ENCODE measurements at places on chromosomes 16 and 17.

DNA sequence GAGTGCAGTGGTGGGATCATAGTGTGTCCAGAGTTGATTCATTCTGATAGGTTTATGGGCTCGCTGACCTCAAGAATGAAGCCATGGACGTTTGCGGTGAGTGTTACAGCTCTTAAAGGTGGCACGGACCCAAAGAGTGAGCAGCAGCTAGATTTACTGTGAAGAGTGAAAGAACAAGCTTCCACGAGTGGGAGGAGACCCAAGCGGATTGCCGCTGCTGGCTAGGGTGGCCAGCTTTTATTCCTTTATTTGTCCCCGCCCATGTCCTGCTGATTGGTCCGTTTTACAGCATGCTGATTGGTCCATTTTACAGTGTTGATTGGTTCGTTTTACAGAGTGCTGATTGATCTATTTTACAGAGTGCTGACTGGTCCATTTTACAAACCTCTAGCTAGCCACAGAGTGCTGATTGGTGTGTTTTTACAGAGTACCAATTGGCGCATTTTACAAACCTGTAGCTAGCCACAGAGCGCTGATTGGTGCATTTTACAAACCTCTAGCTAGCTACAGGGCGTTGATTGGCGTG, 17.5 kb downstream of the CACNG4 start:
- no peak for DNase-seq

- DNase-seq, result no peak
Measured at GRCh38 chr16:11794447-11794846, 2.6 kb downstream of the ZC3H7A start.

GRCh38 chr16:65965628-65966027, 400.9 kb upstream of the CDH5 start:
- no peak for DNase-seq

DNA sequence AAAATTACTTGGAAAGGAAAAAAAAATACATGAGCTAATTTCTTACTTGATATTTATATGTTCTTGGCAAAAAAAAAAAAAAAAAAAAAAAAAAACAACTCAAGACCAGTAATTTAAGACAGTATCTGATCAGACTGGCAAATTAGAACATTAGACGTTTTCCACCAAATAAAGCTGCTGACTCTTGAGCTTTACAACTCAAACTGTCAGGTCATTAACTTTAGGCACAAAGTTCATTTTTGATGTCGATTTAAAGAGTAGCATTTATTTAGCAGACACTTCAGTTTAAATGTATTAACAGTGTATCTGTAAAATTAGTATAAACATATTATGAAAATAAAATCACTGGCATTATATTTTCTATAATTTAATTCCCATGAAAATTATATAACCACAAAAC, 66.7 kb downstream of the NCOR1 start:
- no peak for DNase-seq

DNA sequence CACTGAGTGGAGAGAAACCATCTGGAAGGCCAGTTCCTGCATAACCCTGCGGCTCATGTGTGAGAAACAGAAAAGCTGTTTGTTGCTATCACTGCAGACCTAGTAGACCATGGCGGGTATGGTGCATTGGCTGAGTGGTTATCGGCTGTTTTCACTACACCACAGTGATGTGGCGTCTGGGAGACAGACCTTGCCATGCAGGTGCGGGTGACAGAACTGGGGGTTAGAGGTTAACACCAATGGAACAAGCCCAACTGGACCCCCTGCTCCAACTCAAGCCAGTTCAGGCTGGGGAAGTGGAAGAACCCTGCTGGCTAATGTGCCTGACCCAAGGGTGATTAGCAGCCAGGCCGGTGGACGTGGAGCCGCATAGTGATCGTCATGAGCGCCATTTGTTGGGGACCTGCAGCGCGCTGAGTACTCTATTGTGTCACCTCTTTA, 91.9 kb downstream of the IRF8 start:
- no peak for DNase-seq

- no peak for DNase-seq
Measured at GRCh38 chr16:55146966-55147365, 177.0 kb upstream of the IRX6 start.

GRCh38 chr17:59093702-59094231, 12.9 kb downstream of the TRIM37 start:
- no peak for DNase-seq

GRCh38 chr17:72353502-72353901, 232.7 kb downstream of the SOX9 start:
- no peak for DNase-seq

DNA sequence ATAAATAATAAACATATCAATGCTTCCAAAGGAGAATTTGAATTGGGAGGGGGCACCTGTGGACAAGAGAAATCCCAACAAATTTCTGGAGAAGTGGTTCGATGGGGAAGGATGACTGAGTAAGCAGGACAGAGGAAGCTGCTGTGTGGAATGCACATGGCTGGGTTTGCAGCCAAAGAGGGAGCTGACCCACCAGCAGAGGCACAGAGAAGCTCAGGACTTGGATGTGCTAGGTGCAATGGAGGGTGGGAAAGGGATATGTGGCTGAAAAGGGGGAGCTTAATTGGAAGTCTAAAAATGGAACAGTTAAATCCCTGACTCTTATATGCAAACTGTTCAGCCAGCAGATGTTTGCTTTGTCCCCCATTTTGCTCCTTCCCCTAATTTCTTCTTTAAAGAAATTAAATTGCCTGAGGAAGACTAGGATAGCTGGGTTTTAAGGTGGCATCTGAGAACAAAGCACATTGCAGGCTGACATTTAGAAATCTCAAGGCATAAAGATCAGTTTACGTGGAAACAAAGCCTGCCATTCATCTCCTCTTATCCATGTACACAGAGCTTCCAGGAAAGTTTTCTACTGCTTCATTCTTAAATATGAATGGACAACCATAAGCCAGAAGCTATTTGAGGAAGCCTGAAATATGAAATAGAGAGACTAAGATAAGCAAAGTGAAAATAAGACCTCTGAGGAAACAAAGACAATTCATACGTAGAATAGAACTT, 23.0 kb upstream of the TNS4 start:
- no peak for DNase-seq

DNA sequence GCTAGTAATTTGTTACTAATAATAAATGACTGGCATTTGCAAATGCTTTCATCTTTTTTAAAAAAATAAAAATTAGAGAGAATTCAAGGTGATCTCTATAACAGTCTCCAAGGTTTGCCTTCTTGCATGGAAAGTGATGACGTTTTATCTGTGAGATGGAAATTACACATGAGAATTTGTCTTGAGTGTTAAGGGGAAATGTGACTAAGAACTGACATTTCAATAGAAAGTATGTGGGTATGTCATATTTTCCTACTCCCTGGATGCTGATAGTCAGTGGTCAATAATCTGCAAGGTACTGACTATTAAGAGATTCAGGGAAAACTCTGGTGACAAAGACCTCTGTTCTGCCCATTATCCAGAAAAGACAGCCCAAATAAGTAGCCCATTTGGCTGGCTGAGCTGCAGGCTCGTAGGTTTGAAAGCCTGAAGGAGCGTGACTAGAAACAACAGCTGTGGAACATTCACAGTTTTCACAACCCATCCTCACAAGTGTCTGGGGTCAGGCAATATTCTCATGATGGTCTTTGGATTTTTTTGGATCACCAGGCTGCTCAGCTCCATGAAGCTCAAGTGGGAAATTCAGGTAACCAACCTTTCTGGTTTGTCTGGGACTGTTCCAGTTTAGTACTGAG, 49.7 kb upstream of the WSCD1 start:
- DNase-seq, result no peak

DNA sequence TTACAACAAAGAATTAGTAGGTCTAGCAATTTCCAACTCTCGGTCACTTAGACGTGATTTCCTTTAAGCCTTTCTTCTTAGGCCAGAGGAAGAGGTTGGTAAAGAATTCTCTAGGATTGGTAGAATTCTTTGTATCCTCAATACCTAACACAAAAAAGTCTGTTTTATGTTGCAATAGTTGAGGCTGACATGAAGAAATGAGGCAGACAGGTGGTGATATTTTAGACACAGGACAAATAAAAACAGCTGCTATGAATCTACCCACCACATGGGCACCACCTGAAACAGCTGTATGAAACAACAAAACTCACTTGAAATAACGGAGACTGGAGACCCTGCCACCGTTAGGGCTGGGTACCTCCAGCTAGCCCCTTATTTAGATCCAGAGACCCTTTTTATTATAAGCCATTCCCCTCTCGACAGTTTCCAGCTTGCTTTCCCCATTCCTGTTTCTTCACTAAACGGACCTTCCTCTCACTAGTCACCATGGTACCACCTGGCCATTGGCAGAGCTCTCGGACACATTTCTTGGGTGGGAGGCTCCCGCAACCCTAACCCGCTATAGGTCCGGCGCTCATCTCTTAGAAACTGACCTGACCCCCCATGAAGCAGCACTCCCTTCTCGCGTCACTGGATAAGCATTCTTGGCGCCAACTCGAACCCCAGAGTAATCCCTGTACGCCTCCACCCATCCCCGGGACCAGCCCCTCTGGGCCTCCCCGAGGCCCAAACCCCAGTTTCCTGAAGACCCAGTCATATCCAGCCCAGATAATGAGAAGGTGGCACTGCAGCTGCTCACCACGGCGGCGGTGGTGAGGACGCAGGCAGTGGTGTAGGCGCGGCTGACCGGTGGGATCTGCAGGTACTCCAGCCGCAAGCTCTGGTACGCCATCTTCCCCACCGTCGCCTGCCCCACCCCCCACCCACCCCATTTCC, at the start of gene DERL2:
DERL2 (minus strand) TSS at position 909 of the 936 bp plus-strand sequence; CDS start at position 892, 17 bp downstream.
- no peak for DNase-seq

- no peak for DNase-seq
Measured at GRCh38 chr17:37844158-37844976, 79.8 kb upstream of the TBC1D3K start.

DNA sequence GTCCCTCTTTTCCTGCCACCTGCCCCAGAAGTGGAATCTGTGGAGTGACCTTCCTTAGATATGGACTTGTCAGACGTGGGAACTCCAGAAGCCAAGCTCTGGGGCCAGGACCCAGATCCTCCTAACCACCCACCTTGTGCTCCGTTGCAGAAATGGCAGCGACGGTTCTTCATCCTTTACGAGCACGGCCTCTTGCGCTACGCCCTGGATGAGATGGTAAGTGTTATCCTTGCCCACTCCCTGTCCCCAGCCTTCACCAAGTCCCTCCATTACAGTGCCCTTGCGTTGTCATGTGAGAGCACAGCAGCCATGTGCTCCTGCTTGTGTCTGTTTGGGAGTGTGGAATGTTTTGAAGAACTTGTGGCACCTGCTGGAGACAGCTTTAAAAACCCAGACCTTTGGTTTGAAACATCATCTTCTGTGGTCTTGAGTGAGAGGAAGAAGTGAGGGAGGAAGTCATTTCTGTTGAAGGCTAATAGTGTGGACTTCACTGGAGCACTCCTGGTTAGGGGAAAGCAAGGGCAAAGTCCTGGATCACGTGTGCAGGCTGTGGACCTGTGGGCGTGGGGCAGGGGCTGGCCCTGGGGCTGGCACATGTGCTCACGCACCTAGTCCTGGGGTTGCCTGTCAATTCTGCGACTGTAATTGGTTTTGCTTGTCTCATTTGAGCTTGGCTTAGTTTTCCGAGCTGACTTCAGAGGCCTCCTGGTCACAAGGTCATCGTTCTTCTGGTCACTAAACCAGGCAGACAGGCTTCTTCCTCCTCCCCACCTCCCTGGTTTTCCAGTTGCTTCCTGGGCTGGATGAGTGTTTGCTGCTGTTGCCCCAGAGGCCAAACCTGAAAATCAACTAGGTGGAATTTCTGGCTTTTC, 35.8 kb downstream of the MPRIP start:
- no peak for DNase-seq

DNA sequence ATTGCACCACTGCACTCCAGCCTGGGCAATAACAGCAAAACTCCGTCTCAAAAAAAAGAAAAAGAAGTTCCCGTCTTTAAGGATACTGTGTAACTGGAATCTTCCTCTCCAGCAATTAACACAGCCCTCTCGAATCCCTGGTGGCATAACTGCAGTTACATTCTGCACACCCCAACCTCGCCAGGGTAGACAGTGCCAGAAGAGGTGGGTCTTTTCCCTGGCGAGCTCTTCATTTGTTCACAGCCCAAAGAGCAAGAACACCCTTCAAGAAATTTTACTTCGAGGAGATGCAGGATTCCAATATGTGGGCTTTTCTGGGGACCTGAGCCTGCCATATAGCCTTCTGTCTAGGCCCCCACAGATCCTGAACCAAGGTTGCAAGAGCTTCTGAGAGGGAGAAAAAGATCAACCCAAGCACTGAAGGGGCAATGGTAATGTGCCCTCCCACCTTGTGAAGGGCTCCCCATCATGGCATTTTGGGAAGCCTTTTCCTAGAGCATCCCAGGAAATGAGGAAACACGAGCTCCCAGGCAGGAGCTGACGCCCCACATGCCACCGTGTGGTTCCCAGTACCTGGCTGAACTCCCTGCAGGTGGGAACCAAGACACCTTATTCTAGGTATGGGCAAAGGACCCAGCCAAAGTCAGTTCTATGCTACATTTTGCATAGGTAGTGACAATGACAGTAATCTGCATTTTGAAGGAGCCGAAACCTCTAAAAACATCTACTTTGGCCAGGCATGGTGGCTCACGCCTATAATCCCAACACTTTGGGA, 26.9 kb downstream of the TK2 start:
- no peak for DNase-seq

DNA sequence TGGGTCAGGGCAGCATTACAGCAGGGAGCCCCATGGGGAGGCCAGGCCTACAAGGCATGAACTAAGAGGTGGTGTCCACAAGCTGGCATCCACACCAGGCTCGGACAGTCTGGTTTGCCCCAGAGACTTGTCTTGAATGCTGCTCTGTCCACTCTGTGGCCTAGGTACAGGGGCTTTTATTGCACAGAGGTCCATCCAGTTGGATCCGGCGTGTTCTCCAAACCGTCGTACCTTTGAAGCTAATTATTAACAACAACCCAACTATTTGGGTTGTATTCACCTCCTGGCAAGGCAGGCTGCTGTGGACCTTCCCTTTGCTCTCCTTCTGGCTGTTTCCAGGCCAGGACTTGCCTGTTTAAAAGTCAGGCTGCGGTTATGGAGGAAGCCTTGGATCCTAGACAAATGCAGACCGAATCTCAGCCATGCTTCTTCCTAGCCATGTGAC, 123.4 kb downstream of the CLEC16A start:
- no peak for DNase-seq

GRCh38 chr17:49191409-49191916, 18.9 kb downstream of the GNGT2 start:
- no peak for DNase-seq

DNA sequence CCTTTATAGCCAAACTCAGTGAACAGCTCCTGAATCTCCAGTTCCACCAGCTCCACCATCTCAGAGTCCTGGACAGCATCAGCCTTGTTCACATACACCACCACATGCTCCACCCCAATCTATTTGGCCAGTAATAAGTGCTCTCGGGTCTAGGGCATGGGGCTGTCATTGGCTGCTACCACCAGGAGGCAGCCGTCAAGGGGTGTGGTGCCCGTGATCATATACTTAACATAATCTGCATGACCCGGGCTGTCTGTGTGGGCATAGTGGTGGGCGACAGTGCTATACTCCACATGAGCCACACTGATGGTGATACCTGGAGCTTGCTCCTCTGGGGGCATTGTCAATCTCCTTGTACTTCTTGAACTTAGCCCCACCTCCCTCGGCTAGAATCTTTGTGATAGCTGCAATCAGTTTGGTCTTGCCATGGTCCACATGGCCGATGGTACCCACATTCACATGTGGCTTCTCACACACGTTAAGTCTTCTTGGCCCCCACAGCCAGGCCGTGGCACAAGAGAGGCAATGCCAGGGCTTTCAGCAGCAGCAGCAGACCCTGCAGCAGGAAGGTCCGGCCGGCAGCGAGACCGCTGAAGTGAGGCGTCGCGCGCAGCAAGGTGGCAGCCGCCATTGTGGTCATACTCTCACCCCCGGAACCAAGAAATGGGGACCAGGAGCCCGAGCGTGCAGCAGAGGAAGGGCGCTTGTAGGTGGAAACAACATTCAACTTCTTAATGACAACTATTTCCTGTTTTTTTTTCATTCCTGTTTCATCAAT, 210.3 kb upstream of the WSB1 start:
- DNase-seq, result no peak

- no peak for DNase-seq
Measured at GRCh38 chr17:36107660-36108059, 4.0 kb downstream of the CCL4 start.

All from D721Med (cell line).